ENCODE measurements at places on chromosomes 1 and 21.

- no peak for DNase-seq
These were observed 136.8 kb upstream of the FMN2 start for GRCh38 chr1:239954836-239955235.

- no peak for DNase-seq
These were observed 364.9 kb downstream of the PRDM2 start for GRCh38 chr1:14064649-14065442.

DNA sequence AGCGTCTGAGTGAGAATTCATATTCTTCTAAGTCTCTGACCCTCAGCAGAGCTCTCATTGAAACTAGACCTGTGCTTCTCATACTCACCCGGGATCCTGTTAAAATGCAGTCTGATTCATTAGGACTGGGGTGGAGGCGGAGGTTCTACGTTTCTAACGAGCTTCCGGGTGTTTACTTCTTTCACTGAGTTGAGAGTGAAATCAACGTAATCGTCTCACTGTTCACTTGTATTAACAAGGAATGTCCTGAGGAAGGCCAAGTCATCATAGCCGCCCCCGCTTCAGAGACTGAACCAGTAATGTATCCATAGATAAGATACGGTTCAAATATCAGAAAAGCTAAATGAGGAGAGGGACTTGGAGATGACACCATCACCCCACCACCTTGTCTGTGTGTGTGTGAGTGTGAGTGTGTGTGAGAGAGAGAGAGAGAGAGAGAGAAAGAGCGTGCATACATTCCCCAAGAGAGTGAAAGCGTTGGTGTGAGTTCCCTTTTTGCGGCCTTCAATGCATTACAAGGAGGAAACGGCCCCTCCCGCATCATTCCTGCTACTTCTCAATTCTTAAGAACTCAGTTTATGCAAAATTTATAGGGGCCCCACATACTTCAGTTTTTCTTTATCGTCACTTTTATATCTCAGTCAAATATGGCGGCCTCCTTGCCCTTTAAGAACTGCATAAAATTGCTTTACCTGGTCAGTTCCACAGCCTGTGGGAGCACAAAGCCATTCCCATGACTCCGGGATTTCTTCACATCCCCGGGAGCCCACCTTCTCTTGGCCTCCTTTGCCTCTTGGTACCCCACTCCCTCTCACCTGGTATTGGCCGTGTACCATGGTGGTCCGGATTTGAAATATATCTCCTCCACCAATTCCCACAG, 19.8 kb downstream of the KMO start:
- no peak for DNase-seq

DNA sequence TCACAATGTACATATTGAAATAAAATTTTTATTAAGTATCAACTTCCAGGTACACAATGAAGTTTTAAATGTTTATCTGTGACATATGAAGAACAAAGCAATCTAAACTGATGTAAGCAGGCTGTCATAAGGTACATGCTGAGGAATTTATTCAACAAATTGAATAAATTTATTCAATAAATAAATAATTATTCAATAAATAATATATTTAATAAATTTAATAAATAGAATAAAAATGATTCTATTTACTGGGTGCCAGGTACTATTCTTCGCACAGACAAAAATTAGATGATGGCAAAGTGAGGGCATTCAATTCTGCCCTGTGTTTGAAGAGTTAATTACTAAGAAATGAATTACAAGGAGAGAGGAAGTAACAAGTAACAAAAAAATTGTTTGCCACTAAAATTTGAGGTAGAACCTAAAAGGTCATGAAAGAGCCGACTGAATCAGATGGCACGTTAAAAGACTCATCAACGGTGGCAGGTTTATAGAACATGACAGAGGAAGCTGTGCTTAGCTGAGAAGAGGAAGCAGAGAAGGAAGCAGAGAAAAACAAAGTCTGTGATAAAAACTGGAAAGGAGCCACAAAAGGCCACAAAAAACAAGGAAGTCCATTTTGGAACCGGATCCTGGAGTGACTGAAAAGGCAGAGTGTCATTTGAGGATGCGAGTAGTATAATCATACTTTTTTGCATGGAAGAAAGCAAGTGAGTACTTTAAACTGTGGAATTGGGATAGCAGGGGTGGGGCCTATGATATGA, 2.2 kb upstream of the USP24 start:
- no peak for DNase-seq

Data from T-helper 9 cell (primary cell).